ENCODE measurements at places on chromosomes 5 and 9.

GRCh38 chr5:97591781-97592180 lies 408.7 kb upstream of the RIOK2 start:
- no peak for DNase-seq

GRCh38 chr5:103374473-103374963 lies 116.0 kb downstream of the MACIR start:
- no peak for DNase-seq

GRCh38 chr9:78304357-78304756 lies 7.4 kb downstream of the PSAT1 start:
- no peak for DNase-seq

DNA sequence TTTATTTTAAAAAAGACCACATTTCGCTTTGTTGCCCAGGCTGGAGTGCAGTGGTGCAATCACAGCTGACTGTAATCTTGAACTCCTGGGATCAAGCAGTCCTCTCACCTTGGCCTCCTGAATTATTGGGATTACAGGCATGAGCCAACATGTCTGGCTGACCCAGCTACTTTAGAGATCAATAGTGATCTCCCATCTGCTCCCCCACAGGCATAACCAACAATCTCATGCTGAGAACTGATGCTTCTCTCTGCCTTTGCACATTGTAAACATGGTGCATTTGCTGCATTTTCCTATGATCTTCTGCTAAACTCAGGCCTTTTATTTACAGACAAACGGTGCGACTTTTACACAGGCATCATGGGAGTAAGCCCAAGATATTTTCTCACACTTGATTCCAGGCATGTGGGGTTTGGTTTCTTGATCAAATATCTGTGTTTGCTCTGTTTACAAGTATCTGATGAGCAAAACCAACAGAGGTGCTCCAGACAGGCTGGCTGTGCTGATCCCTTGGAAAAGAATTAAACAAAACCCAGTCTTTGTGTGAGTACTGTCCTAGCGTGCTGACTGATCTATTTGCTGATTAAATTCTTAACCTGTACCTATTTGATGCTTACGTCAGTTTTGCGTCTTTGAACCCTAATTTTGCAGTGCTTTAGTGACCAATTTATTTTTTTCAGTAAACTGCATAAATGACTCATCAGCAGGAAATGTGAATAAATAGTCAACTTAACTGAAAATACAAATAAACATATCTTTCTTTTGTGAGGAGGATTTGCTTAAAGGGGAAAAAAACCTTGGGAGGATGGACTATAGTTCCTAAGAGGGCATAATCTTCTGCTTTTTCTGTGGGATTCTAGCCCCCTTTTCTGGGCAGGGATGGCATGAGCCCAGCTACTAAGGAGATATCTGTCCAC lies 191.7 kb upstream of the NR3C1 start:
- DNase-seq, result no peak

DNA sequence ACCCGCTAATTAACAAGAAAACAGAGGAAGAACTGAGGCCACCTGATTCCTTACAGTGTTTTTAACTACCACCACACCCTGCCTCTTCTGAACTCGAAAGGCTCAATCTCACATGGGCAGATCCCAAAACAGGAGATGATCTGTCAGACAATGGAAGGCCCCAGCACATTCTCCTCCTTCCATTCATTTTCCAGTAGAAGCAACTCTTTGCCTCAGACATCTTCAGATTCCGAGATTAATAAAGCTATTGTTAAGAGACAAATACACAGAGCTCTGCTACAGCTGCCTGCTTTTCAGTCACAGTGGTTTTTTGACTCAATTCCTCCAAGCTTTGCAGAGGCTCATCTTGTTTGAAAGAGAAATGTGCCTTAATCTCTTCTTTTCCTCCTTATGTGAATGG lies 127.2 kb upstream of the ADAMTSL1 start:
- DNase-seq, result no peak
